ENCODE measurements at places on chromosomes 6 and 20. TPM values are rescaled to one million over a fixed set of nuclear protein-coding genes. Genes with fewer than 3 reads are reported as not detected.

Gene AVP
- total RNA-seq, result not detected

Gene BEND6
- 3.8 TPM for total RNA-seq

Gene ME1
- total RNA-seq, result 22.6 TPM

Gene GMNN
- 25.0 TPM for total RNA-seq

Gene CLVS2
- not detected for total RNA-seq

Gene SULF2
- 40.4 TPM for total RNA-seq

Gene NT5E
- total RNA-seq, result 9.1 TPM

Gene ATP6V1G2
- total RNA-seq, result 1.0 TPM

Gene HLA-DPB1
- total RNA-seq, result 206 TPM

Gene VWA7
- total RNA-seq, result 4.6 TPM

Gene LIN28B
- total RNA-seq, result not detected

Gene SLC32A1
- total RNA-seq, result not detected

Gene GSTA3
- total RNA-seq, result 0.50 TPM

Gene RAMACL
- 6.0 TPM for total RNA-seq

Gene EEF1E1
- total RNA-seq, result 28.5 TPM

Gene FGD2
- 60.3 TPM for total RNA-seq

Gene PAK5
- total RNA-seq, result not detected

Gene TEAD3
- total RNA-seq, result 18.1 TPM

Gene THBD
- 53.1 TPM for total RNA-seq

Gene MLN
- total RNA-seq, result not detected

Gene HCK
- total RNA-seq, result 30.8 TPM

Gene B3GAT2
- not detected for total RNA-seq

Gene CD40
- total RNA-seq, result 22.3 TPM

Gene MROH8
- total RNA-seq, result 1.8 TPM

Gene TMEM217
- total RNA-seq, result 2.1 TPM

Gene IPCEF1
- 4.5 TPM for total RNA-seq

Gene WFDC5
- 0.37 TPM for total RNA-seq

Gene SDHAF4
- 9.5 TPM for total RNA-seq

Gene BTNL2
- total RNA-seq, result not detected

Gene KCNK15
- 1.8 TPM for total RNA-seq

Gene CSTF1
- total RNA-seq, result 34.3 TPM

All from left lung (tissue), 14 donors.